ENCODE measurements at places on chromosomes 1 and 21. TPM values are rescaled to one million over a fixed set of nuclear protein-coding genes. Genes with fewer than 3 reads are reported as not detected.

Gene ITGB3BP
- 16.7 TPM for total RNA-seq

- H3K27ac ChIP-seq = no peak overlapping the region
- H3K4me1 ChIP-seq = no peaks in the 10 kb centered on the region
- H3K27me3 ChIP-seq = peaks cover 45% of the 10 kb centered on the region
- no peak for DNase-seq
- H3K36me3 ChIP-seq = no peaks in the 10 kb centered on the region
Observed at GRCh38 chr1:203178821-203179666, 3.4 kb upstream of the MYBPH start.

DNA sequence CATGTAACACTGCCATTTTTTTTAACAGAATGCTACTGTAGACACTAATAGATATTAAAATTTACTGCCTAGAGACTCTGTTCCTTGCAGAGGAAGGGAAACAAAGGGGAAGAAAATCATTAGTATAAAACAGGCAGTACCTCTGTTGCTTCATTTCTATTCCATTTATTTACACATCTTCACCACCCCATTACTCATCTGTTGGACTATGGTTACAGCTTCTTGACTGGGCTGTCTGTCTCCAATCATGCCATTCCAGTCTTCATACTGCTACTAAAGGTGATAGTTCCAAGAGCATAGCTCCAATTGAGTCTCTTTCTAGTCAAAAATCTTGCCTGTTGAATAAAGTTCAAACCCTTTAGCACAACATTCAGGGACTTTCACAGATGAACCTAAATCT lies 22.2 kb upstream of the GPR25 start:
- no peak overlapping the region for H3K27ac ChIP-seq
- no peaks in the 10 kb centered on the region for H3K36me3 ChIP-seq
- no peaks in the 10 kb centered on the region for H3K27me3 ChIP-seq
- no peak for DNase-seq
- H3K4me3 ChIP-seq = no peak overlapping the region

DNA sequence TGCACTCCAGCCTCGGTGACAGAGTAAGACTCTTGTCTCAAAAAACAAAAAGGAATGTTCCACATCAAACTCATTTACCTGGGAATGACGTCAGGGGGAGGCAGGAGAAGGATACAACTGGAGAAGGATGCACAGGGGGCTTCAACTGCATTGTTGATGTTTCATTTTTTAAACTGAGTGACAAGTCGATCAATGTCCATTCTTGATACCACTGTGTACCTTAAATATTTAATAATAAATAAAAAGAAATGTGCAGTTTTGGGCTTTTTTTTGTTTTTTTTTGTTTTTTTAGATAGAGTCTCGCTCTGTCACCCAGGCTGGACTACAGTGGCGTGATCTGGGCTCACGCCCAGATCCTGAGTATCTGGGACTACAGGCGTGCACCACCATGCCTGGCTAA lies 35.8 kb downstream of the PLEKHO1 start:
- no peak overlapping the region for H3K4me3 ChIP-seq
- no peaks in the 10 kb centered on the region for H3K27me3 ChIP-seq
- peaks cover 13% of the 10 kb centered on the region for H3K4me1 ChIP-seq
- no peak for DNase-seq

GRCh38 chr1:64691626-64692025 lies 53.2 kb upstream of the RAVER2 start:
- no peak overlapping the region for H3K27ac ChIP-seq
- peaks cover 2% of the 10 kb centered on the region for H3K36me3 ChIP-seq
- DNase-seq = no peak
- no peaks in the 10 kb centered on the region for H3K27me3 ChIP-seq
- H3K4me3 ChIP-seq = no peak overlapping the region
- no peaks in the 10 kb centered on the region for H3K4me1 ChIP-seq

GRCh38 chr1:24282491-24282890 lies 36.7 kb upstream of the GRHL3 start:
- H3K4me1 ChIP-seq = no peaks in the 10 kb centered on the region
- DNase-seq = no peak
- H3K4me3 ChIP-seq = no peak overlapping the region
- no peaks in the 10 kb centered on the region for H3K27me3 ChIP-seq

GRCh38 chr21:45262616-45263015 lies 25.1 kb downstream of the POFUT2 start:
- peaks cover 30% of the 10 kb centered on the region for H3K4me1 ChIP-seq
- no peaks in the 10 kb centered on the region for H3K27me3 ChIP-seq
- no peak for DNase-seq
- H3K4me3 ChIP-seq = no peak overlapping the region
- peaks cover 29% of the 10 kb centered on the region for H3K36me3 ChIP-seq

GRCh38 chr1:197813741-197814140 lies 38.5 kb upstream of the DENND1B start:
- H3K36me3 ChIP-seq = no peaks in the 10 kb centered on the region
- no peaks in the 10 kb centered on the region for H3K27me3 ChIP-seq
- no peaks in the 10 kb centered on the region for H3K4me1 ChIP-seq
- no peak overlapping the region for H3K27ac ChIP-seq

DNA sequence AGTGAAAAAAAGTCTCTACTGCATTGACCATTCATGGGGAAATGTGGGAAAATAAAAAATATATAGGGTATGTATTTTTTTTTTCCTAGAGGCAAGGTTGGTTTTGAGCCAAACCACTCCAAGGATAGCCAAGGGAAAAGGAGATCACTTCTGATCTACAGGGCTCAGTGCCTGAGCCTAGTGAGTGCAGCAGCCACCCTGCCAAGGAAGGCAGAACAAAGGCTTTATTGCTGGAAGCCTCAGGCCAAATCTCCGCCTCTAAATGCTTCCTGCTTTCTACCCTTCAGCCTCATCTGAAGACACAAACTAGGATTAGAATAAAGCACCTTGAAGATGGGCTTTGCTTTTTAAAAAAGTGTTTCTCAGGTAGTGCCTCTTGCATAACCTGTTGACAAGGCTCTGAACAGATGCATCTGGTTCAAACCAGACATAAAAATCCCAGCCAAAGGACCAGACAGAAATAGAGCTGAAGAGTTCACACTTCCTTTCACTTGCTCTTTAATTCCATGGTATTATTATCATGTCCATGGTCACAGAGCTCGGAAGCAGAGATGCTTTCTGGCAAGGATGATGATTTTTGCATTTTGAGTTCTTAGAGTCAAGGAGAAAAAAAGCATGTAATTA lies 10.5 kb downstream of the C1orf115 start:
- DNase-seq = no peak
- H3K4me3 ChIP-seq = no peak overlapping the region
- peaks cover 16% of the 10 kb centered on the region for H3K27me3 ChIP-seq
- H3K27ac ChIP-seq = no peak overlapping the region
- no peaks in the 10 kb centered on the region for H3K4me1 ChIP-seq
- no peaks in the 10 kb centered on the region for H3K36me3 ChIP-seq

- H3K4me3 ChIP-seq = no peak overlapping the region
- H3K4me1 ChIP-seq = peaks cover 26% of the 10 kb centered on the region
- no peak for DNase-seq
- H3K36me3 ChIP-seq = no peaks in the 10 kb centered on the region
Observed at GRCh38 chr1:241674805-241675384, 22.8 kb downstream of the WDR64 start.

DNA sequence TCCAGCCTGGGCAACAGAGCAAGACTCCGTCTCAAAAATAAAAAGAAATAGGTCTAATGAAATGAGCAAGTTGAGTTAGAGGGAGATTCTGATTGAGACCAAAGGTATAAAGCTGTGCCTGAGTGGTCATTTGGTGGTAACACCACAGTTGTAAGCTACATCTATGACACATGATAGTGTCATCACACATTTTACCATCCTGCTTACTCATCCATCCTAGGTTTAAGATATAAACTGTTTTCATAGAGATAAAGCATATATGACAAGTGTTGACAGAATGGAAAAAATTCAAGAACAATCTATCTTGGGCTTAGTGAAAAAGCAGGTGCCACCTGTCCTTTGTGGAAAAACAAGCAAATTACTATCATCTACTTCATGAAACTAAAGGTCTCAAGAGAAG lies 7.1 kb upstream of the CFAP141 start:
- peaks cover 10% of the 10 kb centered on the region for H3K4me1 ChIP-seq
- H3K27ac ChIP-seq = no peak overlapping the region
- peaks cover 72% of the 10 kb centered on the region for H3K36me3 ChIP-seq
- H3K27me3 ChIP-seq = no peaks in the 10 kb centered on the region
- DNase-seq = no peak

DNA sequence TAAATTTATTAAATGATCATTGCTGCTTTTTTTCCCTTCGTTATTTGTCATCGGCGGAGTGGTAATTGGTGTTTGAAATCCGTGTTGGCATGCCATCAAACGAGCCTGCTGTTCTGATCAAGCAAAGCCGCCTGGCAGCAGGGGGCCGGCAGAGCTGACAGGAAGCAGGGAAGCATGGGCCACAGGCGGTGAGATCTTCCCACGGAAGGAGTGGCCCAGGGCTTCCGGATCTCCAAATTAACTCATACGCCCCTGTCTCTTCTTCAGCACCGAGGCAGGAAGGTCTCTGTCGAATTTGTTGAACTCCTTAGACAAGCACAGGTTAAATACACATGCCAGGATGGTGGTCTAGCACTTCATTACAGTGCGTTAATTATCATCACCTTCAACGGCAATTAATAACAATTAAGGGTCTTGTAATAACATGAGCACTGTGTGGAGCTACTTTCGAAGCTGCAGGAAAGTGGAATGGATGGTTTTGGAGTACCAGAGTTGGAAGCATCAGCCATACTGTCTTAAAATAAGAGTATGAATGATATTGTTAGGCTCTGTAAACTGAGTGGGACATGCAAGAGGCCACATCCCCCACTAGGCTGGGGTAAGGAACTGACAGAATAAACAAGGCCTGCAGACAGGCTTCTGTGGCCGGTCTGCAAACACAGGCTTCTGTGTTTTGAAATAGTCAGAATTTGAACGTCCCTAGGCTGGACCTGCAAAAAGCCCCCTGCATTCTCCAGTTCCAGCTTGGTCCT lies 199.4 kb upstream of the DAB1 start:
- no peak overlapping the region for H3K27ac ChIP-seq
- H3K4me1 ChIP-seq = no peaks in the 10 kb centered on the region
- no peak overlapping the region for H3K4me3 ChIP-seq
- no peaks in the 10 kb centered on the region for H3K36me3 ChIP-seq

GRCh38 chr21:36247316-36248010 lies 72.5 kb upstream of the MORC3 start:
- H3K4me1 ChIP-seq = peaks cover 13% of the 10 kb centered on the region
- no peak for DNase-seq
- no peak overlapping the region for H3K27ac ChIP-seq
- H3K27me3 ChIP-seq = no peaks in the 10 kb centered on the region
